ENCODE measurements at places on chromosomes 4 and X. TPM values are rescaled to one million over a fixed set of nuclear protein-coding genes. Genes with fewer than 3 reads are reported as not detected.

GRCh38 chr4:123613586-123614344 lies 217.2 kb downstream of the SPRY1 start:
- DNase-seq, result no peak

DNA sequence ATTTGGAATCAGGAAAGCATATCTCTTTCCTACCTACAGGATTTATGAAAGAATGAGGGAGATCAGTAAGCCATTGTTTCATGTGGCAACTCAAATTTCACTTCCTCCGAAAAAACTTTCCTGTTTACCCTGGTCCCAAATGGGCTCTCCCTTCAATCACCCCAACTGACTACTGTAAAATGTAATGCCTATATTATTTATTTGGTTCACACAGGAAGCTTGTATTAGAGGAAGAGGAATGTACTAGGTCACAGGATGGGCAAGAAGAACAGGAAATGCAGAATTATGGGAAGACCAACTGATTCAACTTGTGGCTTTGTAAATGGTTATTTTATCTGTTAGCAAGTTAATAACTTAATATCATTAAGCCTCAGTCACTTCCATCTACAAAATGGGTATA lies 23.1 kb downstream of the COL4A6 start:
- DNase-seq, result no peak

DNA sequence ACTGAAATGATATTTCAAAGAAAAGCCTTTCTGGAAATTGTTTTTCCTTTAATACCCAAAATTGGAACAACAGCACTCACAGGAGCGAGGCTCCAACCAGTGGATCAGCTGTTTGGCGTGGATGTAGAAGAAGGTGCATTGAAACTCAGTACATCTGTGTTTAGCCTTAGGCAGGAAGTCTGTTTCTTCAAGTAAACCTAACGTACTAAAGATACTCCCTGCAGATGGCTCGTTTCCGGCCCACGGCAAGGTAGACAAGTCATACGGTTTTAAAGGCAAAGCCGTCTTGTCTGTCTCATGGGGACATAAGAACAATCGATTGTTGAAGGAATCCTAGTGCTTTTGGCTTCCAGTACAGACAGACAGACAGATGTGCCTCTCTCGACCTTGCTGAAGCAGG lies 50.0 kb upstream of the CLCN4 start:
- DNase-seq, result peak; percentile 54

DNA sequence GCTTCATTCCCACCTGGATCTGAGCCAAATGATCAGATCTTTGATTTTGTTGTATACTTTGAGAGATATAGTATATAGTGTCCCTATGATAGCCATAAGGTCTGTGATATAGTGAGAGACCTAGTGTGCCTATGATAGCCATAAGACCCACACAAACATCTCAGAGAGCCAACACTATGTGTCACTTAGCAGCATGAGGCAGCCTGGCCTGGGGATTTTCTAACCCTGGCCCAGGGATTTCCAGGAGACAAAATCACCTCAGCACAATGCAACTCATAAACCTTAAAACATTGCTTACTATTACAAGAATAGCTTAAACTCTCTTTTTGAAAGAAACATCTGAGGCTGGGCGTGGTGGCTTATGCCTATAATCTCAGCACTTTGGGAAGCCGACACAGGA lies 23.2 kb upstream of the COL25A1 start:
- no peak for DNase-seq

GRCh38 chr4:149110481-149110880 lies 668.3 kb upstream of the NR3C2 start:
- DNase-seq, result no peak

DNA sequence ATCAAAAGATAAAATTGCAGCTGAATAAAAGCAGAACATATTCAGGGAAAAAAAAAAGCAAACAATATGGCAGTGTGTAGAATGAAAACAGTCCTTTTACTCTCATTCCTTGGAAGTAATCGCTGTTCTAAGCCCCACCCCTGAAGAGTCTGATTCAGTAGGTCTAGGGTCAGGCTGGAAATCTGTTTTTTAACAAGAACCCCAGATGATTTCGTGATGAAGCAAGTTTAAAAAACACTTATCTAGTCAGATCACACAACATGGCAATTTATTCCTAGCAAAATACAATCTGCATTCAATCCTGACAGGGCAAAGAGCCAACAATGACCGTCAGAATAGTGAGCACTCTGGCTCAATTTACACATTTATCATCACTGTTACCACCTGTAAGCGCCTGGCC lies 16.1 kb downstream of the FAM120C start:
- no peak for DNase-seq

GRCh38 chrX:44245733-44246132 lies 97.7 kb downstream of the EFHC2 start:
- peak; percentile 14 for DNase-seq

The TEX11 gene
- total RNA-seq, result 0.22 TPM

- DNase-seq, result no peak
Observed at GRCh38 chrX:129798888-129799287, 19.1 kb downstream of the SASH3 start.

DNA sequence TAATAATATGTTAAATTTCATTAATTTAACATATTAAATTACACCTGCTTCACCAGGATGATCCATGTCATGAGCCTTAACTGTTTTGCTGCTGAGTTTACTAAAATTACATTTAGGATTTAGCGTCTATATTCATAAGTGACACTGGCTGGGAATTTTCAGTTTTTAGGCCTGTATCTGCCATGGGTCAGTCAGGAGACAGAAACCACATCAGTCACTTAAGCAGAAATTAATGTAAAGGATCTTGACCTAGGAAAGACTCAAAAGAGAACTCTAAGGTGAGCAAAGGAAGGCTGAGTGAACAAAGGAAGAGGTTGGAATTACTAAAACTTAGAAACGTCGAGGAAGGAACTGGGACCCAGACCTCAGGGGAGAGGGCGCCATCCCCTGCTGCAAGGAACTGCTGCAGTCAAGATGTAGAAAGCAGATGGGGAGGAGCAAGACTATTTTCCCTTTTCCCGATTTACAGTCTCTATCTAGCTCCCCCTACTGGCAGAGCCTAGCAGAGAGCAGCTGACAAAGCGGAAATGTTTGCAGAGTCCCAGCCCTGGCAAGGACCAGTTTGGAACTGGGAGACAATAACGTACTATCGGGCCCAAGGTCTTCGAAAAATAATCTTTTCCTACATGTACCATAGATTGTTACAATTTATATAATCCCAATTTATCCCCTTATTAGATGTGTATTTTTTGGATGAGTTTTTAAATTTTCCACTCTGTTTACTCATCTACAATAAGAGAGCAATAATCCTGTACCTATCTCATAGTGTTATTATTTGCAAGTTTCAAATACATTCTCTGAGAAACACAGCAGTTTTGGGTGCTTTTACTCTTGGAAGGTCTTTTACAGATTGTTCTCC lies 22.6 kb upstream of the RBBP7 start:
- DNase-seq, result peak; percentile 61

GRCh38 chr4:163930086-163930485 lies 435.6 kb downstream of the TMA16 start:
- no peak for DNase-seq

DNA sequence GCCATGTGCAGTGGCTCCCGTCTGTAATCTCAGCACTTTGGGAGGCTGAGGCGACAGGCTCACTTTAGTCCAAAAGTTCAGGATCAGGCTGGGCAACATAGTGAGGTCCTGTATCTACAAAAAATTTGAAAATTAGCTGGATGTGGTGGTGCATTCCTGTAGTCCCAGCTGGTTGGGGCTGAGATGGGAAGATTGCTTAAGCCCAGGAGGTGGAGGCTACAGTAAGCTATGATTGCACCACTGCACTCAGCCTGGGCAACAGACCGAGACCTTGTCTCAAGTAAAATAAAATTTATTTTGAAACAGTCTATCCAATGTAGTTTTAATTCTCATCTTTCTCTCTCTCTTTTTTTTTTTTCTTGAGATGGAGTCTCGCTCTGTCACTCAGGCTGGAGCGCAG lies 21.1 kb downstream of the RBM10 start:
- no peak for DNase-seq

- DNase-seq, result no peak
Observed at GRCh38 chrX:125641405-125641804, 321.7 kb downstream of the TEX13C start.

DNA sequence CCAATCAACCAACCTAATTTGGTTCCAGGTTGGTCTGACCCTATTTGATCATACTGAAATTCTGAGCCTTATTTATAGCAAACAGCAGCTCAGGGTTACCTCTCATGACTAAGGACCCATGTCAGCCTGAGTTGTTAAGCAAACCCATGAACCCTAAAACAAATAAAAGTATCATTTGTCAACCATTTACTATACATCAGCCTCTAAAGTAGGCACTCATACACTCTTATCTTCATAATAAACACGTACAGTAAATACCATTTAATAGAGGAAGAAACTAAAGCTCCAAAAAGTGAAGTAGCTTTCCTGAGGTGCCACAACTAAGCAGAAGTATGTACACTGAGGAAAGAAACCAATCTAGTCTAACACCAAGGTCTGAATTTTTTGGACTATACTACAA lies 25.2 kb downstream of the MANBA start:
- no peak for DNase-seq

DNA sequence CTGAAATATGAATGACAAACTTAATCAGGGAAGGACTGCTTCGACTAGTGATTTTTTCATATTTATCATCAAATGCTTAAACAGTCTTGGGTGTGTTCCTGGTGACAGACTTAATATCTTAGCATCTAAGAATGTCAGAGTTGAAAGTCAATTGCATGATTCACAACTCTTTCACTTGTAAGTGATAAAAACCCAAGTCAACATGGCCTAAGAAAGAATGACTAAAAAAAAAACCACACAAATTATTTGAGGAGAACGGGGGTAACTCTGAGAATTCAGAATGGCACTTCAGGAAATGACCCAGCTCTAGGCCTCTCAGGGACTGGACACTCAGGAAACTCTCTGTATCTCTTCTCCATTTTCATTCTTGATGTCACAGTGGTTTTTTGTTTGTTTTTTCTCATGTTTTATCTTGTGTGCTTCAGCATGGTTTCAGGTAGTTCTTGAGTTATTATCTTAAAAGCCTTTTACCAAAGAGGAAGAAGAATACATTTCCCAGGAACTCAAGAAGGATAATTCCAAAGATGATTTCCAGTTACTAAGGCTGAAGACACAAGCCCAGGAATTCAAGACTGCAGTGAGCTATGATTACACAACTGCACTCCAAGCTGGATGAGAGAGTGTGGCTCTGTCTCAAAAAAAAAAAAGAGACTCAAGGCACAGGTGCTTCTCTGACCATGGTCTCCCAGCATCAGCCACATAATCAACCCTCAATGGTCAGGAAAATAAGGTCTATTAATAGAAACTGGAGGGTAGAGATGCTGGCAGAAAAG lies 1697.8 kb upstream of the IGFBP7 start:
- DNase-seq, result no peak

The HELT gene
- not detected for total RNA-seq

DNA sequence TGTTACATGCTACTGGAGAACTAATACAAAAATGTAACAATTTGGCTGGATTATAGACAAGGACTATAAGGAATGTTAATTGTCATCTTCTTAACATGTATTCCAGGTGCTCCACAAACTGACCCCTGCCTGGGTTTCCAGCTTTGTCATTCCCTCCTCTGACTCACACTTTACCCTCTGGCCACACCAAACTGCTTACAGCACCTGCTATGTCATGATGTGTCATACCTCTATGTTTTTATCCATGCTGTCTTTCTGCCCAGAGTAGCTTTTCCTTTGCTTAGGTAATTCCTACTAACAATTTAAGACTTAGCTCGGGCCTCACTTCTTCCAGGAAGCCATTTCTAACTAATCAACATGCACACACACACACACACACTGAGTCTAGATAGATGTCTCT lies 14.0 kb upstream of the SHROOM4 start:
- DNase-seq, result no peak

- no peak for DNase-seq
Observed at GRCh38 chr4:180832073-180832472, 1411.1 kb upstream of the TENM3 start.

GRCh38 chr4:109559625-109559982 lies 442 bp upstream of the MCUB start:
- DNase-seq, result peak; percentile 57

GRCh38 chrX:1462596-1463251 lies 10.0 kb upstream of the ASMTL start:
- DNase-seq, result peak; percentile 76

The HSPA4L gene
- 2.5 TPM for total RNA-seq

DNA sequence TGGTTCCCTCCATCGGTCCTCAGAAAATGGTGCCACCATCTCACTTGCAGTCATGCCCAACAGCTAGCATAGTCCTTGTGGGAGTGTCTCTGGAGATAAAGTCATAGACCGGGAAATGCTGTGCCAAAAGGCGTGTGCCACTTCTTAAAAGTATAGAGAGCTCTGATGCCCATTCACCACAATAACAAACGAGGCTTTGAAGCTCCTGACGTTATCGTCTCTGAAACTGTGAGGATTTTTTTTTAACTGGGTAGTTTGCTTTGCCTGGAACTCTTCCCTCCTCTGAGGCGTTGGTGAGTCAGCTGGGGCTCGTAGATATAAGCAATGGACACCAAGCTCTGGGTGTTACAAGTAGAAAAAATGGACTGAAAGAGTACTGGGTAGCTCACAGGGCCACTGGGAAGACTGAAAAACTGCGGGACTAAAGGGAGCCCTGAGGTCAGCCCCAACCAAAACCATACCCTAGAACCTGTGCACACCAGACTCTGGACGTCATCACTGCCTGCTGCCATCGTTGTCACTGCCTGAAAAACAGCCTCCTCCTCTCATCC lies 89.4 kb upstream of the TRIM2 start:
- peak; percentile 60 for DNase-seq

The QRFPR gene
- not detected for total RNA-seq

DNA sequence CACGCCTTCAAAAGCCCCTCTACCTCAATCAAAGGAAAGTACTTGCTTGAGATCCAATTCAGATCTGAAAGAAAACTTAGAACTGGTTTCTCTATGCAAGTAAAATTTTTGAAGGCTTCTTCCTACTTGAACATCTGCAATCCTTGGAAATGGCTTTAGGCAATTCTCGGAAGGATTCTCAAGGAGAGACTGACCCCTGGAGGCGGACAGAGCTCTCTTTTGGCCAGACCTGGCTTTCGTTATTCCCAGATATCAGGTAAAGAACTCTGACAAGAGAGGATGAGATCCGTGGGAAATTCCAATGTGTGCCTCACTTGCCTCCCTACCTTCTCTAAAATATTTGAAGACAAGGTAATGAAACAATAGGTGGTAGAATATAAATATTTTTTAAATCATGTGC lies 670.3 kb upstream of the FAM241A start:
- DNase-seq, result no peak

Measured in activated T-cell treated with anti-CD3 and anti-CD28 coated beads, Interleukin-2, amount 50 U/mL, for 72 hours (primary cell).